HFF-Myc (cell line): ENCODE measurements at places on chromosomes 6 and 20.

DNA sequence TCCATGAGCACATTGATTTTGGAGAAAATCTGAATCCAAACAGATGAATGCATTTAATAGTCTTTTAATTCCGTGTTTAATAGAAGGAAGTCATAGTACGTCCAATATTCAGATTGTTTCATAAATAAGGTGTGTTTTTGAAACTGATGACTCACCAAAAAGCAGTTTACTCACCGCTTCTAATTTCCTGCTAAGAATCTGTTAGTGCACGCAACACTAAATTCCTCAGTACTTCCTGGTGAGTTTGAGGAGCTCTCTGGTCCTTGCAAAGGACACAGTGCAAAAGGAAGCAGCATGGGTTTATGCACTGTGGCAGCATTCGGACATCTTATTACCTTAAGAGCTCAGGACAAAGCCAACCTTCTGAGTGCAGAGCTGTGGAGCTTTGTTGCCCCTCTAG, 2.3 kb upstream of the ADGRF1 start:
- DNase-seq = no peak

GRCh38 chr20:12166053-12166717, 248.5 kb downstream of the BTBD3 start:
- DNase-seq = peak; percentile 55

DNA sequence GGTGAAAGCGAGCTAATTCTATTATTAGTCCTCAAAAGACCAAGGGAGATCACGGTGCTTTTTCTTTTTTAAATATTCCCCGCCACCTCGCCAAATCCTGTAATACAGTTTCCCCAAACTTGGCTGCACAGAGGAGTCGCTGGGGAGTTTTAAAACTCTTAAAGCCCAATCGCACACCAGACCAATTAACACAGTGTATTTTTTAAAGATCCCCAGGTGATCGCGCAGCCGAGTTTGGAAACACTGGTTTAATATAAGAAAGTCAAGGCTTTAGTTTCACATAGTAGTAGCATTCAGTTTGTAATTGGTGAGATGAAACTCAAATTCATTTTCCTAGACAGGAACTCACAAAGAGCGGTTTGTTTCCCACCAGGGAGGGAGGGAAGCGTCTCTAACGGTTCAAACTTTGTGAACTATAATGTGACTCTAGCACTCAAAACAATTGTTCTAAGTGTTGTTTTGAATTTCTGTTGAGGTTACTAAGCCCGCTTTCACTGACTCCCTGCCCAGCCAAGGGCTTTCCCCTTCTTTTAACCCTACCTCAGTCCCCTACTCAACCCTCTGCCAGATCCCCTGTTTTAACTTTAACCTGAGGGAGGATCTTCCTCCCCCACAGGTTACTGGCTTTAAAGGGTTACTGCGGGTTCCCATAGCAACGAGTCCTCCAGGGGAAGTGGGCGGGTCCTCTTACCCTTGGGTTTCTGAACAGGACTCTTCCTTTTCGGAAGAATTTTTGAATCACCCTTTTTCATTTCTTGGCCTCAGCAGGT, 25.7 kb upstream of the BTBD3 start:
- peak; percentile 57 for DNase-seq

GRCh38 chr20:5495939-5496338, 179.2 kb upstream of the PROKR2 start:
- no peak for DNase-seq

DNA sequence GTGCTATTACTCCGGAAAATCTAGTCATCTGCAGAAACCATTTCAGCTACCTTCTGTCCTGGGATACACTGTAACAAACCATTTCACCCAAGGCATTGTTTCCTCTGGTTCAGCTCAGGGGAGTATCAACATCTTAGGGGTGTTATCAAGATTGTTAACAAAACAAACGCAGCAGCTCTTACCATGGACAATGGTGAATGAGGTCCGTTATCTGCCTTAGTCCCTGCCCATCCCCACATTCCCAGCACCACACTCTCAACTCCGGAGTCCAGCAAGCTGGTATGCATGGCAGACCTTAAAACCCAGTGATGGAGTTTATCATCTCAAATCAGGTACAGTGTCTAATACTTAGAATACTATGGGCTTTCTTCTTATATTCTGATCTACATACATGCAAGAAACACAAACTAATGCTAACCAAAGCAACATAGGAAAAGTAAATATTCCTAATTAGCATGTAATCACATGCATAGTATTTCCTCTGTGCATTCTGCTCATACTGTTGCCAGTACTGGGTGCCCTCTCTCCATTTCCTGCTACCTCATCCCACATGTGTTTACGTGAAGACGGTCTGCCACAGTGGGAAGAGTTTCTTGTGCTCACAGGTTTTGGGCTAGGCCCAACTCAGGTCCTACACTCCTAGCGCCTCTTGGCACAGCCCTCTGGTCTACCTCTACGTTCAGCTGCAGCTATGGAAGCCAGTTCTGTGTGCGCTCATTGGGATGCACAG, 123.9 kb downstream of the DTNBP1 start:
- DNase-seq = no peak

DNA sequence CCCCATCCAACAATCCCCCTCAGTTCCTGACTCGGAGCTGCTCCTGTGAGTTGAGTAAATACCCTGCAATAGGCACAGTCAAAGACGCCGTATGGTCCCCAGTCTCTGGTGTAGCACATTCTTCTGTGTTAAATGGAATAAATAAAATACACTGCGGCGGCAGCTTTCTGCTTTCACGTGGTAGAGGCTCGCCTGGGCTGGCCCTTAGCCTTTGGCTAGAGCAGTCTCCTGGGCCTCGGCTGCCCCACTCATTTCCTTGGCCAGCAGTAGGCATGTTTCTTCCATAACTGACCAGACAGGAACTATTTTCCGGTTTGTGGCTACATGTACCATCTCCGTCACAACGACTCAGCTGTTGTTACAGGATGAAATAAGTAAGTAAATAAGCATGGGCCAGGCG, 20.7 kb downstream of the SERPINB6 start:
- no peak for DNase-seq

DNA sequence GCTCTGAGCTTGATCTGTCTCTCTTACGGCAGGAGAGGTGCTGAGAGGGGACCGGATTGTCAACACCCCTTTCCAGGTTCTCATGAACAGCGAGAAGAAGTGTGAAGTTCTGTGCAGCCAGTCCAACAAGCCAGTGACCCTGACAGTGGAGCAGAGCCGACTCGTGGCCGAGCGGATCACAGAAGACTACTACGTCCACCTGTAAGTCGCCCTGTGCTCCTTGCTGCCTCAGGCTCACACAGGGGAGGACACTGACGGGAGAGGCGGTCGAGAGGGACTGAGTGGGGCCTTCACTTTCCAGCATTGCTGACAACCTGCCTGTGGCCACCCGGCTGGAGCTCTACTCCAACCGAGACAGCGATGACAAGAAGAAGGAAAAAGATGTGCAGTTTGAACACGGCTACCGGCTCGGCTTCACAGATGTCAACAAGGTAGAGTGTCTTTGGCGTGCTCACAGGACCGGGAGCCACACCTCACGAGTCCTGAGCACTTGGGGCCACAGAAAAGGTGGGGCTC, 32.0 kb downstream of the TM9SF4 start:
- DNase-seq = no peak

DNA sequence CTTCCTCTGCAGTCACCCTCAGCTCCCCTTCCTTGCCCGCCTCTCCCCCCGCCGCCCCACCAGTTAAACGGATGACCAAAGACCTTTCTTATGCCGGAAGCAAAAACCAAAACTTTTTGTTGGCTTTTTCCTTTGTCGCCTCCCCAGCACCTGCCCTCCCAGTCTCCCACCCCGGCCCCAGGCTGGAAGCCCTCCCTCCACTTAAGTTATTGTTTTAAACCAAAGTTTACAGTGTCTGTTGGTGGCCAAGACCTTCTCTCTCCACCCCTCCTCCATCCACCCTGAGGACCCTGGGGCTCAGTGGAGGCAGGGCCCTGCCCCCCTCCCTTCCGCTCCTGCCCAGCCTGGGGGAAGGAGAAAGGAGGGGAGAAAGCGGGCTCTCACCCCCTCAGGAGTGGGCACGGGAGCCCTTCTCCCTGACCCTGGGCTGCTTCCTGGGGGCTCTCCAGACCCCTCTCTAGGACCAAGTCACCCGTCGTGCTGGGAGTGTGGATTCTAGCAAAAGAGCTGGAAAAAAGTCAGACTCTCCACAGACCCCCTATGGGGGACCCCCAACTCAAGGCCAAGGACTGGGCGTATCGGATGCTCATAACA, 38.3 kb upstream of the MDFI start:
- no peak for DNase-seq

DNA sequence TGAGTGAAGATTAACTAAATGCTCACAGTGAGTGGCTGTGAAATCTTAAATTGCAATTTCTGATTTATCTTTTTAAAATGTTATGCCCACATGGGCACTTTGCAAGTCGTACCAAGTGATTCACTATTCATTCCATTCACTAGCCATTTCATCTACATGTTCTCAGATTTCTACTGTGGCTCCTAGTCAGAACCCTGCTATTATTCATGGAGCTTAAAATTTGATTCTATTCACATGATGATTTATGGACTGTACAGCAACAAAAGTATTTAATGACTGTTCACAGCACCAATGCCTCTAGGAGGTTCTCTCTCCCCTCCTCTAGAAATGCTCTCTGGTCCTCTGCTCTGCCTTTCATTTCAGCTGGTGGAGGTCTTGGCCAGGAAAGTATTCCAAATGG, 133.5 kb upstream of the MAP3K7 start:
- DNase-seq = no peak

DNA sequence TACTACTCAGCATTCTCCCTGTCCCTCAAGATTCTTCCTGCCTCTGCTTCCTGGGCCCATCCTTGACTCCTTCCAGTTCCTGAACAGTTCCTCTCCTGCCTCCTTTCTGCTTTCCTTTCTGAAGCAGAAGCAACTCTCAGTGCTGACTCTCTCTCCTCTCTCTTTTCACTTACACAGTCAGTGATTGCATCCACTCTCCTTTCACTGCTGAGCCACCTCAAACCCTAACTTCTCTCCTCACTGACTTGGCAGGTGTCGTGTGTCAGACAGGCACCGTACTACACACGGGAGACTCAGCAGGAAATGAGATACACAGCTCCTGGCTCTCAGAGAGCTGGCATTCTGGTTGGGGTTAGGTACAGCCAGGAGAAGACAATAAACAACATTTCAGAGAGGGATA, 5.6 kb downstream of the ABHD16A start:
- no peak for DNase-seq

GRCh38 chr6:32079566-32080290, 29.4 kb downstream of the TNXB start:
- DNase-seq = no peak

DNA sequence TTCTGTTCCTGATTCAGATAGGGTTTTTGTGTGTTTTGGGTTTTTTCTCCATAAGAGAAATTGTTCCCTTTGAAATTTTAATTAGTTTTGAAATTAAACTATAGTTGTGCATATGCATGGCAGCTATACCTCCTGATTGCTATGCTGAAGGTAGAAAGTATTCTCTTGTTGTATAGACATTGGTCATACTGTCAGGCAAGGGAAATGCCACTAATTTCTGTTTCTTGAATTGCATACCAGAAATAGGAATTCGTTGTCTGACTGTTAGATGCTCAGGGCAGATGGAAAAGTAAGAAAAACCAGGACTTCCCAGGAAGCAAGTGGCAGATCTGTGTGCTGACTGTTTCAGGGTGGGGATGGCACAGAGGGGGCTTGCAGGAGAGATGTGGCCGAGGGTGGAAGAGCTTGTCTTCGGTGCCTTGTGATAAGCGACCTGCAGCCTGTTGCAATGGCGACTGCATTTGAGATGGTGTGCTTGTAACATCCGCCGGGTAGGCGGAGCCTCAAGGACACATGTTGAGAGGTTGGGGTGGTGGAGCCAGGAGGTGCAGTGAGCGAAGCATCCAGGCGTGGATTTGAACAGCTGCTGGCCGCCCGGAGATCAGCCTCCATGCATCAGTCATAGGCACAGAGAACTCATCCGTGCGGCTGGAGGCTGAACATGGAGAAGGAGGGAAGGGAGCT, 42.8 kb downstream of the RREB1 start:
- DNase-seq = no peak

- DNase-seq = no peak
Observed at GRCh38 chr6:70281923-70282311, 21.0 kb downstream of the COL9A1 start.

- DNase-seq = no peak
Observed at GRCh38 chr20:51591871-51592270, 49.4 kb upstream of the NFATC2 start.

- DNase-seq = no peak
Observed at GRCh38 chr6:3794092-3794491, 42.6 kb upstream of the PXDC1 start.
